ENCODE measurements at places on chromosomes 2 and 18. TPM values are rescaled to one million over a fixed set of nuclear protein-coding genes. Genes with fewer than 3 reads are reported as not detected.

IKZF2 gene
- 0.09 TPM for total RNA-seq

PDK1 gene
- 5.3 TPM for total RNA-seq

ANKRD62 gene
- not detected for total RNA-seq

CNDP1 gene
- total RNA-seq = not detected

SUMO1 gene
- 140 TPM for total RNA-seq

Data from A549 treated with ZK216348 at 1 μM for 4 hours (cell line).